Thyroid gland (tissue), 4 donors: ENCODE measurements at places on chromosomes 2 and 18. TPM values are rescaled to one million over a fixed set of nuclear protein-coding genes. Genes with fewer than 3 reads are reported as not detected.

DNA sequence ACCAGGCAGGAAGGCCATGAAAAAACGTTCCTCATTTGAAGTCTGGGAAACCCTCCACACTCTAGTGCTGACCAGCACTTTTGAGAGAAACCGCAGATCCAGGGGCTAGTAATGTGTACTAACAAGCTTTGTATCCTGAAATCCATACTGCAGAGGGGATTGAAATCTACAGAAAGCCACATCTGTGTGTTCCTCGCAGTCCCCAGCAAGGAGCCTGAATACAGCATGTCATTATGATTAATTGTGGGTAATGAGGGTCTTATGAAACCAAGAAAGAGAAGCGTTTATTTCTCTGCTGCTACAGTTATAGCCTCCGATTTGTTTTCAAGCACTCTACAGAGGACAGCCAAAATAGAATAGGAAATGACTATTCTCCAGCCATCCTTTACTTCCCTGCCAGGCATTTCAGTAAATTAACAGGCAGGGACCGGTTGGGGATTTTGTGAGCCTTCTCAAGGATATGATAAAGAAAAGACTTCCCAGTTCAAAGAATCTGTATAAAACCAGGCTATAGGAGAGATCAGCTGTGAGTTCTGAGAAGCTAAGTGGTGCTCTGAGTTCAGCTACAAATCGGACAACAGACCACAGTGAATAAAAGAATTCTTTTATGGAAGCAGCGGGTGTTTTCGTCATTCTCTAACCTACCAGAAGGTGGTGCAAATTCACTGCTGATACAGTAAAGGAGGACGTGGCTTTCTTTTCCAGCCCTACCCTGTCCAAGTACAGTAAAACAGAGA lies 133.4 kb downstream of the INSIG2 start:
- no peaks in the 10 kb centered on the region for H3K36me3 ChIP-seq
- peak; percentile 31 for DNase-seq
- H3K4me3 ChIP-seq, result no peak overlapping the region
- no peaks in the 10 kb centered on the region for H3K4me1 ChIP-seq
- peaks cover 39% of the 10 kb centered on the region for H3K27me3 ChIP-seq

DNA sequence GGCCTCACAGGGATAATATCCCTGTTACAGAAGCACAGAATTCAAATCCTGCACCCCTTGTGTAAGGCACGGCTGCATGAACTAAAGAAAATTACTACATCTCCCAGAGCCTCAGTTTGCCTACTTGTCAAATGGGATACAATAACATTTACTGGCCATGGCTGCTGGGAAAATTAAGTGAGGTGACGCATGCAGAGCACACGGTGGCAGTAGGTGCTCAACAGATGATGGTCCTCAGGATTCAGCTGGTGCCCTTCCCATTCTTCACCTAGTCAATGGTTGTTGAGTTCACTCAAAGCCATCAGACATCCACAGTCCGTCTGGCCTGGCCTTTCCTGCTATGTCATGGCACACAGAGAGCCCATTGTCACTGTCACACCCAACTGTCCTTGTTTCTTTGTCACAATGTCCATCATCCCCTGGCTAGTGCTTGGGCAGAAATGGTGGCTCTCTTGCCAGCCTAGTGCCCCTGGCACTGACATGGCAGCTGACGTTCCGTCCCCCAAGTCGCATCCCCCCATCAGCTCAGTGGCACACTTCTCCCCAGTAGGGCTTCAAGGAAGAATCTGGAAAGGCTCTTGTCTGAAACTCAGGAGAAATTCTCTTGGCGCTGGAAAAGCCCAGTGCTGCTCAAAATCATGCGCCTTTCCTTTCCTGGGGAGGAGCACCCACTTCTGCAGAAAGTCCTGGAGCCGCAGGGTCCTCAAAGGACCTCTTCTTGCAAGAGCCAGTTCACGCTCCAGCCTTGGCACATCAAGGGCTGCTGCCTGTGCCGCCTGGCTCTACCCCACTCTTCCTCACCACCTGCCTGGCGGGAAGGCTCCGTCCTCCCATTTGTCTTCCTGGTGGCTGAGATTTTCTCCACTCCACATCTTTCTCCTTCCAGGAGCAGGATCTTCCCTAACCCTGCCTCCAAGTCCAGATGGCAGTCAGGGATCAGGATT lies 55.9 kb upstream of the SLC66A3 start:
- no peak overlapping the region for H3K27ac ChIP-seq
- no peaks in the 10 kb centered on the region for H3K4me1 ChIP-seq
- H3K27me3 ChIP-seq, result no peaks in the 10 kb centered on the region
- no peaks in the 10 kb centered on the region for H3K36me3 ChIP-seq
- DNase-seq, result no peak

SLC14A1 gene
- 22.9 TPM for total RNA-seq

DNA sequence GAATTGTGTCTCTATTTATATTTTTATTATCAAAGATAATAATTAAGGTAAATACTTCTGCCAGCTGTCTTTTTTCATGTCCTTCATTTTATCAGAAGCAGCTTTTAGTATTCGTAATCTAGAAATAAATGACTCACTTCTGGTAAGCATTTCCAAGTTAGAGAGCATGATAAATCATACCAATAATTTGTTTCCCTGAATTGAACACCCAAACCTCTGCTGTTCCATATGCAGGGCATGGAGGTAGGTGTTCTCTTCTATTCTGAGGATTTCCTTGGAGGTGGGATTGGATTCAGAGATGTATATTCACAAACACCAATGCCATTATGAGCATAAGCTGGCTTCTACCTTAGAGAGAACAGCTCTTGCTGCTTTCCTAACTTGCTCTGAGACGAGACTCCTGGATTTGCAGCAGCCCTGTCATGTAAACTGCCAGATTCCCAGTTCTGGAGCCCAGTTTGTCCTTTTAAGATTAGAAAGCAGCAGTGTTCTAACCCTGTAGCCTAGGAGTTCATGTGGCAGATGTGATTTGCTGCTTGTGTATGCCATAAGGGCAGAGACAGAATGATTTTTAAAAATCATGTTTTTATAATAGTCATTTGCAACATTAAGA lies 47.5 kb downstream of the SKA1 start:
- H3K27ac ChIP-seq, result no peak overlapping the region
- no peak for DNase-seq
- H3K4me3 ChIP-seq, result no peak overlapping the region
- H3K36me3 ChIP-seq, result no peaks in the 10 kb centered on the region
- no peaks in the 10 kb centered on the region for H3K27me3 ChIP-seq

GRCh38 chr2:3463186-3463835 lies 56.0 kb downstream of the ADI1 start:
- H3K4me3 ChIP-seq, result no peak overlapping the region
- no peak overlapping the region for H3K27ac ChIP-seq
- peaks cover 36% of the 10 kb centered on the region for H3K4me1 ChIP-seq
- peaks cover 32% of the 10 kb centered on the region for H3K36me3 ChIP-seq
- H3K27me3 ChIP-seq, result no peaks in the 10 kb centered on the region

DNA sequence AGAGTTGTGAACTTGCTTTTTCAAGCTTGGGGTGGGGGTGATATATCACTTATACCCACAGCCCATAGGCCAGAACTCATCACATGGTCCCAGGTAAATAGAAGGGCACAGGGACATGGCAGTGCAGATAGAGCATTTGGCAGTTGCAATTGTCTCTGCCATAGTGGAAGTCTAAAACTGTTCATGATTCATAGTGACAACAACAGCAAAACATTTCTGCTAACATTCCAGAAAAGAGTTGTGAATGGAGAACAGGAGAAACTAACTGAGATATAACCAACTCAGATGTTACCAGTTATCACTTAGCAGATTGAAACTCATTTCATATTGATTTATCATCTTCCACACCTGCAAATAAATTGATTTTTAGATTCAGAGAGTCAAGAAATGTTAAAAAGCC lies 278.6 kb upstream of the KYNU start:
- no peak overlapping the region for H3K4me3 ChIP-seq
- DNase-seq, result no peak
- H3K4me1 ChIP-seq, result no peaks in the 10 kb centered on the region
- H3K36me3 ChIP-seq, result no peaks in the 10 kb centered on the region

FAM228A gene
- 2.0 TPM for total RNA-seq

CAPN14 gene
- not detected for total RNA-seq

GRCh38 chr2:170229125-170229524 lies 51.2 kb downstream of the MYO3B start:
- no peak overlapping the region for H3K27ac ChIP-seq
- no peak for DNase-seq
- peaks cover 5% of the 10 kb centered on the region for H3K4me1 ChIP-seq
- H3K27me3 ChIP-seq, result no peaks in the 10 kb centered on the region
- H3K4me3 ChIP-seq, result no peak overlapping the region

CYTIP gene
- total RNA-seq, result 10.6 TPM

PSTPIP2 gene
- total RNA-seq, result 1.9 TPM

- peaks cover 6% of the 10 kb centered on the region for H3K4me1 ChIP-seq
- H3K4me3 ChIP-seq, result no peak overlapping the region
- H3K27me3 ChIP-seq, result no peaks in the 10 kb centered on the region
- no peak for DNase-seq
- no peaks in the 10 kb centered on the region for H3K36me3 ChIP-seq
Measured at GRCh38 chr18:8707556-8708300, 2.4 kb downstream of the MTCL1 start.

DNMT3A gene
- total RNA-seq, result 40.9 TPM

DNA sequence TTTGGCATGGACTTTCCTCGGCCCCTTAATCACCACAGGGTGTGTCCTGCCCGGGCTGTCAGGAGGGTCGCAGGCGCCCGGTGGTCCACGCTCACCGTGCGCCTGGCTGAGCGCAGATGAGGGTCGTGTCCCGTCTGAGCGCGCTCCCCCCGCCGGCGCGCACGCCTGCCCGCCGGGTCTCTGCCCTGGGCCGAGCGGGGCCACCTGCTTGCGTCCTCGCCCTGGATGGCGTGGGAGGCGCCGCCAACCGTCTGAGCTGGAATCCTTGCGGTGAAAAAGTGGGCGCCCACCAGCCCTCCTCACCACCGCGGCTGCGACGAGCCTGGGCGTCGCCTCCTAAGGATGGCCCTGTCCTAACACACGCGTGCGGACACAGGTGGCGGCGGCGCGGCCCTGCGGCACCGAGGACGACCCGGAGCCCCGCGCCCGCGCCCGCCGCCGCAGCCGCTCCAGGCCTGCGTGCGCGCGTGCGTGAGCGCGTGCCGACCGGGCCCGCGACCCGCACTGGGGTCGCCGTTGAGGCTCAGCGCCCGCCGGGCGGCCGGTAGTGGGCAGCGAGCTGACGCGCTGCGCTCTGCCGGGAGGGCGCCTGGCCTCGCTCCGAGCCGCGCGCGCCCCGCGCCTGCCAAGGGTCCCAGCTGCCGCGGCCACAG lies 126.6 kb downstream of the ARHGEF4 start:
- no peak overlapping the region for H3K4me3 ChIP-seq
- no peaks in the 10 kb centered on the region for H3K36me3 ChIP-seq
- H3K4me1 ChIP-seq, result peaks cover 8% of the 10 kb centered on the region
- no peak overlapping the region for H3K27ac ChIP-seq

CAPG gene
- 209 TPM for total RNA-seq

GRCh38 chr2:88010136-88010535 lies 6.2 kb downstream of the RNU2-63P start:
- no peak for DNase-seq

DNA sequence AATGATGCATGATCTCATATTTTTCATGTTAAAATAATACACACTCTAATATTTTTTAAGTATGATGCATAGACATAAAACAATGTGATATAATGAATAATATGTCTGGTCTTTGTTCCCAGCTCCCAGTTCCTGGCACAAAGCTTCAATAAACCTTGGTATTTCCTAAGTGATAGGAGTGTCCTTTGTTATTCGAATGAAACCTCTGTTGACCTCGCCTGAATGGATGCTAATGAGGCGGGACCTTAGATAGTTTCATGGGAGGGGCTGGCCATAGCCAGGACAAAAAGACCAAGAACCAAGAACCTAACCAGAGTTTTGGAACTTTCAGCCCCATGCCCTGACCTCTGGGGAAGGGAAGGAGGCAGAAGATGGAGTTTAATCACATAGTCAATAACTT lies 257.7 kb upstream of the COPS8 start:
- no peak overlapping the region for H3K4me3 ChIP-seq
- no peak overlapping the region for H3K27ac ChIP-seq
- H3K27me3 ChIP-seq, result no peaks in the 10 kb centered on the region
- DNase-seq, result no peak
- H3K4me1 ChIP-seq, result peaks cover 49% of the 10 kb centered on the region

DNA sequence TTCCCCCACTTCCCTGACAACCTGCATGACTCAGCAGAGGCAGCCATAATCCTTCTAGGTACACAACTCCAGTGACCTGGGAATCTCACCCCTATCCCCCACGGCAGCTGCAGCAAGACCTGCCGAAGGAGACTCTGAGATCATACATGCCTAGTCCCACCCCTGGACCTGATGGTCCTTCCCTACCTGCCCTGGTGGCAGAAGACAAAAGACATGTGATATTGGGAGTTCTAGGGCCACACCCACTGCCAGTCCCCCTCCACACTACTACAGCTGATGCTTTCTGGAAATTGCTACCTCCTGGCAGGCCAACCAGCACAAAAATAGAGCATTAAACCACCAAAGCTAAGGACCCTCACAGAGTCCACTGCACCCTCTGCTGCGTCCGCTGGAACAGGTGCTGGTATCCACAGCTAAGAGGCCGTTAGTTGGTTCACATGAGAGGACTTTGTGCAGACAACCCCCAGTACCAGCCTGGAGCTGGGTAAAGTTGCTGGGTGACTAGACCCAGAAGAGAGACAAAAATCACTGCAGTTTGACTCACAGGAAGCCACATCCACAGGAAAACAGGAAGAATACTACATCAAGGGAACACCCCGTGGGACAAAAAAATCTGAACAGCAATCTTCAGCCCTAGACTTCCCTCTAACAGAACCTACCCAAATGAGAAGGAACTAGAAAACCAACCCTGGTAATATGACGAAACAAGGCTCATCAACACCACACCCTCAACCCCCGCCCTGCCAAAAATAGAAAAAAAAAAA lies 12.5 kb downstream of the MARCO start:
- no peaks in the 10 kb centered on the region for H3K36me3 ChIP-seq
- H3K27me3 ChIP-seq, result no peaks in the 10 kb centered on the region
- H3K4me1 ChIP-seq, result no peaks in the 10 kb centered on the region
- H3K4me3 ChIP-seq, result no peak overlapping the region

ALPP gene
- total RNA-seq, result not detected

HOXD4 gene
- total RNA-seq, result 4.8 TPM

GRCh38 chr18:36522509-36522908 lies 225.0 kb downstream of the FHOD3 start:
- H3K4me1 ChIP-seq, result no peaks in the 10 kb centered on the region
- H3K27me3 ChIP-seq, result no peaks in the 10 kb centered on the region
- DNase-seq, result no peak
- no peak overlapping the region for H3K27ac ChIP-seq

- H3K4me3 ChIP-seq, result no peak overlapping the region
- no peaks in the 10 kb centered on the region for H3K27me3 ChIP-seq
- no peaks in the 10 kb centered on the region for H3K36me3 ChIP-seq
Measured at GRCh38 chr2:77397763-77398162, 124.4 kb downstream of the LRRTM4 start.

POTEJ gene
- total RNA-seq, result not detected

GRCh38 chr2:132733094-132733493 lies 63.1 kb upstream of the LYPD1 start:
- no peaks in the 10 kb centered on the region for H3K36me3 ChIP-seq
- no peak overlapping the region for H3K27ac ChIP-seq
- no peak for DNase-seq
